ENCODE measurements at places on chromosomes 2 and 18.

- DNase-seq: no peak
Observed at GRCh38 chr2:24816884-24817283, 23.7 kb downstream of the CENPO start.

DNA sequence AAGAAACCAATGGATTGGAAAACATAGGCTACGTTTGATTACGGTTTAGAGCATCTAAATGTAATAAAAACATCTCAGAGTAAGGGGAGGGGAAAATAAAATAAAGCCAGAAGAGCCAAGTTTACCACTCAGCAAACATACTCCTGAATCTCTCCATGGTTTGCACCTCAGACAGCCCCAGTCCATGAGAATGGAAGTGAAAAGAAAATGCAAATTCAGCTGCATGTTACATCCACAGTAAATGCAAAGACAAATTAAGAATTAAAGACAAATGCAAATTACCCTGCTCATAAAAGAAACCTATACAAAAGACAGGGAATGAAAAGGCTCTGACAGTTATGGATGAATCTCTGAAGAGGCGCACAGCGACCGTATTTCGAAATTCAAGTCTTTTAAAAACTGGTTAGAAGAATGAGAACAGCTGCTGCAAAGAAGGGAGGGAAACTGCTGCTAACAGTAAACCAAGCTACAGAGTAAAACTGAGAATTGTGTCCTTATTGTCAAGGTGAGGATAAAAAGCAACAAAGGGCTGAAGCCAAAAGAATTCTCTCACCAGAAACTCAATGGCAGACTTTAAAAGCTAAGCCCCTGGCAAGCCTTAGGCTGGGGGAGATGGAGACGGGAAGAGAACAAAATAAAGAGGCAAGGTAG is 197.9 kb upstream of the ACVR2A start:
- no peak for DNase-seq

- no peak for DNase-seq
Observed at GRCh38 chr2:195934484-195934883, 134.2 kb downstream of the DNAH7 start.

- DNase-seq: no peak
Observed at GRCh38 chr2:208256192-208256782, 1.4 kb upstream of the IDH1 start.

DNA sequence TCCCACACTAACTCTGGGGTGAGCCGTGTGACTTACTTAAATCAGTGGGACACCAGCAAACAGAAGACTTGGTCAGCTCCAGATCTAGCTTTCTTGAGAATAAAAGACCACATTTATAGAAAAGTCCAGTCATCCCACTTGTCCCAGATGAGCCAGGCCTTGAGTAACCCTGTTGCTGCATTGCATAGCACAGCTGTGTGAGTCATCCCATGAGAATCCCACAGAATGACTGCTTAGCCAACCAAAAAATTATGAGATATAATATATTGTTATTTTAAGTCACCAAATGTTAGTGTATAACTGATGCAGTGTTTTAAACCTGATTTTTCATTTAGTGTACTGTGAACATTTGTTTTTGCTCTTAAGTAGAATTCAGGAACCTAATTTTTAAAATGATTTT is 94.2 kb upstream of the FSHR start:
- DNase-seq: no peak

Measured in HL-60 (cell line).